ENCODE measurements at places on chromosomes 1 and 21. TPM values are rescaled to one million over a fixed set of nuclear protein-coding genes. Genes with fewer than 3 reads are reported as not detected.

Gene FBXO2
- 0.23 TPM for total RNA-seq

Gene TINAGL1
- total RNA-seq, result 148 TPM

Gene KLHDC7A
- 0.13 TPM for total RNA-seq

Gene MR1
- total RNA-seq, result 3.3 TPM

Gene OR2L8
- total RNA-seq, result not detected

Gene KCNT2
- 0.60 TPM for total RNA-seq

Gene CD1C
- 1.1 TPM for total RNA-seq

Gene CD52
- 13.1 TPM for total RNA-seq

Gene S100A7A
- total RNA-seq, result not detected

Gene SLC44A5
- total RNA-seq, result 4.6 TPM

Gene HRNR
- total RNA-seq, result not detected

Gene CSMD2
- total RNA-seq, result 0.28 TPM
